ENCODE measurements at places on chromosomes 1 and 21.

- no peak for DNase-seq
These were observed 246.4 kb upstream of the PTBP2 start for GRCh38 chr1:96474985-96475743.

DNA sequence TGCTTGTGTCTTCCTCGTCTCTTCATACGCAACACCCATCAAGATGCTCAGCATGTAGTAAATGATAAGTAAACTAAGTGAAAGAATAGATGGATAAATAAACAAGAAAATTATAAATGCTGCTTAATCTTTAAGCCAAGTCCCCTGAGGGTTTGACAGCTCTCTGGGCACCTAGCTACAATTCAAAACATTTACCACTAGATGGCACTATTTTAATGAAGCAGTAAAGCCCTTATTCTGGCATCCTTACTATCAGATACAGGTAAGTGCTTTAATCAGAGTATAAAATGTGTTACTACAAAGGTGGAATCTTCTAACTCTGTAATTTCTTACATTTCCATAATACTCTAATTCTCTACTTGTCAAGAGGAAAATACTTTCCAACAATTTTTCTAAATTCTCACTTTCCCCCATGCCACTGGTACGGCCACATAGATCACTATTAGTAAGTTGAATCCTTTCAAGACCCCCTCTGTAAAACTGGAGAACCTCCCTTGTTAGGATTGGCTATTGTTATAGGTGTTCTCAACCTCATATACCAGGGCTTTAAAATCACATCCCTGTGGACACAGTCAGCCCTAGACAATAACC is 137.8 kb downstream of the BARHL2 start:
- no peak for DNase-seq

DNA sequence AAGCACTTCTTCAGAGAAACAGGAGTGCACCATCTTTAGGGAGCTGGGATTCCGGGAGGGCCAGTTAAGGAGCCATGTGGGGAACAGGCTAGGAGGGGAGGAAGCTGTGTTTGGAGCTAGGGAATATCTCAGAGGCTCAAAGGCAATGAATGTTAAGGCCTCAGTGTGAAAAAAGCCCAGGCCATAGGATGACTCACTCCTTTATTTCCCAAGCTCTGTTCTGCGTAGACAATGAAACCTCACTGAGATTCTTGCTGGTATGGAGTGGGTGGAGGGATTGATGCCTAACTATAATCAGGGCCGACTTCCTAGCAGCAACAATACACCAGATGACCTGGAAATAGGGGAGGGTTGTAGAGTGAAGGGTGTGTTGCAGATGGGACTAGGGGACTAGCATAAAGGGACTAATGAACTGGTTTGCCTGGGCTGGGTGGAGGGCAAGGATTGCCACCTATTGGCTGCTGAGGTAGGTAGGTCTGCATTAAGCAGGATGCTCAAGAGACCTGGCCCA is 2.1 kb downstream of the GNAT2 start:
- DNase-seq = peak; percentile 34

DNA sequence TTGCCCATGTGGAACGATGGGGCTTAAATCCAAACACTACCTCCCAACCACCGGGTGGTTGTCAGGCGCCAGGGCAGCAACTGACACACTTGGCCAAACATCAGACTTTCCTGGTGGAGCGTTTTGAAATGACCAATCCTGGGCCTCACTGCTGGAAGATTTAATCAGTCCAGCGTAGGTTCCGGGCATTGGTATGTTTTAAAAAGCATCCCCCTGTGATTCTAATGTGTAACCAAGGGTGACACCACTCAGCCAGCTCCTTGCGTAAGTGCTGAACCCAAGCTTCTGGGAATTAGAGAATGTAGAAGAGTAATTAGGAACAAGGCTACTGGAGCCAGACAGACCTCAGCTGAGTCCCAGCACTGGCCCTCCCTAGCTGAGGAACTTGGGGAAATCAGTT is 44.8 kb upstream of the KAZN start:
- no peak for DNase-seq

DNA sequence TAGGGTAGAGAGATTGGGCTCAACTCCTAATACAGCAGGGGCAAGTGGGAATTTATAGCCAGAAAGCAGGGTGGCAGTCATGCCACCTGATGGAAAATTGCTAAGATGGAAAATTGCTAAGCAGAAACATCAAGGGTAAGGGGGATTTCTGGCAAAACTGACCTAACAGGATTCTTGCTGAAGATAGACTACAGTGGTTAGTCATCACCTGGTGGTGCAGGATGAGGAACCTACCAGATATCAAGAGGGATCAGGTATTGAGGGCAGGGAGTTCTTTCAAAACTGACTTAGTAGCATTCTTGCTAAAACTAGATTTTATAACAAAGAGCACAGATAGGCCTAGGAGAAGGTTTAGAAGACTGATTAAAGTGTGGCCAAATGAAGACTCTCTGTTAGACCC is 292.9 kb downstream of the PLPP3 start:
- no peak for DNase-seq

- DNase-seq = no peak
These were observed 99.1 kb downstream of the MRPL37 start for GRCh38 chr1:54299037-54299436.

GRCh38 chr1:14787604-14788003 is 189.1 kb downstream of the KAZN start:
- DNase-seq = no peak

GRCh38 chr1:168939110-168939946 is 167.2 kb upstream of the ATP1B1 start:
- no peak for DNase-seq

DNA sequence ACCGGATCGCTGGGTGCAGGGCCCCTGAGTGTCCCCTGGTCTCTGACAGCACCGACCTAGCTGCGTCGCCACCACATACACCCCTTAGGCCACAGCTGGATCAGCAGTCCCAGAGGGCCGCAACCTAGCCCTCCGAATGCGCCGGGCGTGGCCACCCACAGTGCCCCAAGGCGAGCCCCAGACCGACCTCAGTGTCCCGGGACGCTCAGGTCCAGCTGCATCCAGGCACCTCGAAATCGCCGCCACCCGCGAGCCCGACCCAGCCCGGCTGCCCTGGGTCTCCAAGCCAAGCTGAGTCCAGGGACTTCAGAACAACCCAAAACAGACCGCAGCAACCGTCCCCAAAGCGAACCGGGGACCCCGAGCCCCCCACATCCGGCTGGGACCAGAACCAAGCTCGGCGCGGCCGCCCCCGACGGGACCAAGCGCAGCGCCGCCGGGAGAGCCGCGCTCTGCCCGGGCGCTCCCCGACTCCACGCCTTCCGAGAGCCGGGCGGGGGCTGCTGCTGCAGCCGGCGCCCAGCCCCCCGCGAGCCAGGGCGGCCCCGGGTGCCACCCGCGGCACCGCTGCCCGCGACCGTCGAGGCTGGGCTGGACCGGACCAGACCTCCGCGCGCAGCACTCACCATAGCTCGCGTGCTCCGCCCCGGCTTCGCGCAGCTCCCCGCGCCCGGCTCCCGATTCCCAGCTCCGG is 54.6 kb upstream of the ECE1 start:
- peak; percentile 45 for DNase-seq

- DNase-seq = no peak
These were observed 47.8 kb downstream of the TCP10L start for GRCh38 chr21:32537569-32537881.

- no peak for DNase-seq
These were observed 435.7 kb upstream of the PROX1 start for GRCh38 chr1:213552045-213552444.

- DNase-seq = peak; percentile 31
These were observed 24.5 kb downstream of the TP73 start for GRCh38 chr1:3676581-3677470.

DNA sequence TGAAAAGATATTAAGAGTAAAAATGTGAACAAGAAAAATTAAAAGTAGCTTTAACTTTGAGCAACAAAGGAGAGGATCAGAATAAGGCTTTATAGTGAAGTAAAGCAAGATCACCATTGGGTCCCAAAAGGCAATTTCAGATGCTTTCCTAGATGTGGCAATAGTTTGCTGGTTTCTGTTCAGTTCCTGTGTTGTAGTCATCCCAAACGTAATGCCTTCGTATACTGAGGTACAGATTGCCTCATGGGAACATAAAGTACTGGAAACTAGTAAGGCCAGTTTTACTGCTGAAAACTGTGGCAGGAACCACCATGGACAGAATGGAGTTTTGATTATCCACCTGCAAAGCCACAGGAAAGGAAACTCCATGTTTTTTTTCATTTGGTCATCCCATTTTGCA is 283.5 kb upstream of the SGIP1 start:
- no peak for DNase-seq

- DNase-seq = peak; percentile 87
These were observed 103.9 kb downstream of the CASZ1 start for GRCh38 chr1:10692401-10693021.

DNA sequence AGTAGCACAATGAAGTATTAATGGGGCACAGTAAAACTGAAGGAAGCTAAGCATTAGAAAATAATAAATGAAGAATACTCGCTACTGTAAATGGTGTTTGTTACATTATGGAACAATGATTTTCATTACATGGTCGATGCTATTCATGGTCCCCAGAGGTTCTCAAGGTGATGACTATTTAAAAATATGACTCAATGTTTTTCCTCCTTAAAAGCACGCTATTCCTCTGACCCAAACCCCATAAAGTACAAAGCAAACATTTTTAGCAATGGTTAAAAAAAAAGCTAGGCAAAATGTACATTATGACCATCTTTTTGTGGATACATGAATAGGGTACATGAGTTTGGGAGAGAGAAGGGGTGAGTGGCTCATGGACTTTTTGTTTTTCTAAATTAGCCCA is 34.3 kb downstream of the VAMP4 start:
- DNase-seq = no peak

- DNase-seq = no peak
These were observed 74.4 kb upstream of the ZNF648 start for GRCh38 chr1:182135946-182136345.

DNA sequence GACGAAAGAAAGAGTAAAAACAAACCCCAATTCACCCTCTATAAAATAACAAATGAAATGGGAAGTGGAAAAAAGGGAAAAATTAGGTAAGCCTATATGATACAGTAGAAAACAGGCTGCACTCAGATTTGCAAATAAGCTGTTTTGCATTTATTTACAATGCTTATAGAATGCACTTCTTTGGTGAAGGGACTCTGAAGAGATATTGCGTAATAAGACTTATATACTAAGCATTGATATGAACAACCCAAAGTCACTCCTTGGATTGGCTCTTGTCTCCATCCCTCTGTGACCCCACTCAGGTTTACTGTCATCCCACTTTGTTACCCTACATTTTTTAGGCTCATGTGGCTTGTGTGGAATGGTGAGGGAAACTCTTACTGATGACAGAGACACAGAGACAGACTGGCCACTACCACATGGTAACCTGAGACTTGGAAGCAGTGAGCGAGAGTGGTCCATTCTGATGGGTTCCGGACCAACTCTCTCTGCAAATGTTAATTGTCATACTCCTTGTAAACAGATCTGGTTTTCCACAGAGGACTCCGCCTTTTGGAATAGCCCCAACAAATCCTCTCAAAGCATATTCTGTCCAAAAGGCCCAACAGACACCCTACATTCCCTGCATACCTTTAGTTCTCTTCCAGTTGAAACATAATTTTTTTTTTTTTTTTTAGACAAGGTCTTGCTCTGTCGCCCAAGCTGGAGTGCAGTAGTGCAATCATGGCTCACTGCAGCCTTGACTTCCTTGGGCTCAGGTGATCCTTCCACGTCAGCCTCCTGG is 11.0 kb downstream of the GSTM5 start:
- no peak for DNase-seq

- no peak for DNase-seq
These were observed 9.6 kb downstream of the UMODL1 start for GRCh38 chr21:42080788-42081083.

GRCh38 chr1:248847181-248847955 is 9.3 kb downstream of the ZNF672 start:
- DNase-seq = no peak

- peak; percentile 65 for DNase-seq
These were observed 10.7 kb downstream of the MACF1 start for GRCh38 chr1:39214998-39215873.

- DNase-seq = no peak
These were observed 7.0 kb downstream of the SOD1 start for GRCh38 chr21:31666445-31667010.

- DNase-seq = no peak
These were observed 18.7 kb upstream of the SAMD13 start for GRCh38 chr1:84282780-84283333.

- DNase-seq = no peak
These were observed 13.5 kb upstream of the IKBKE start for GRCh38 chr1:206456577-206457370.

GRCh38 chr1:208044589-208045462 is 133.9 kb upstream of the CD34 start:
- DNase-seq = no peak

- DNase-seq = peak; percentile 9
These were observed 1.8 kb downstream of the WNT3A start for GRCh38 chr1:228008391-228009115.
